ENCODE measurements at places on chromosomes 11 and 22. TPM values are rescaled to one million over a fixed set of nuclear protein-coding genes. Genes with fewer than 3 reads are reported as not detected.

- DNase-seq, result no peak
These were observed 126.2 kb upstream of the SERPIND1 start for GRCh38 chr22:20647586-20648305.

RNF121 gene
- total RNA-seq, result 29.5 TPM

DNA sequence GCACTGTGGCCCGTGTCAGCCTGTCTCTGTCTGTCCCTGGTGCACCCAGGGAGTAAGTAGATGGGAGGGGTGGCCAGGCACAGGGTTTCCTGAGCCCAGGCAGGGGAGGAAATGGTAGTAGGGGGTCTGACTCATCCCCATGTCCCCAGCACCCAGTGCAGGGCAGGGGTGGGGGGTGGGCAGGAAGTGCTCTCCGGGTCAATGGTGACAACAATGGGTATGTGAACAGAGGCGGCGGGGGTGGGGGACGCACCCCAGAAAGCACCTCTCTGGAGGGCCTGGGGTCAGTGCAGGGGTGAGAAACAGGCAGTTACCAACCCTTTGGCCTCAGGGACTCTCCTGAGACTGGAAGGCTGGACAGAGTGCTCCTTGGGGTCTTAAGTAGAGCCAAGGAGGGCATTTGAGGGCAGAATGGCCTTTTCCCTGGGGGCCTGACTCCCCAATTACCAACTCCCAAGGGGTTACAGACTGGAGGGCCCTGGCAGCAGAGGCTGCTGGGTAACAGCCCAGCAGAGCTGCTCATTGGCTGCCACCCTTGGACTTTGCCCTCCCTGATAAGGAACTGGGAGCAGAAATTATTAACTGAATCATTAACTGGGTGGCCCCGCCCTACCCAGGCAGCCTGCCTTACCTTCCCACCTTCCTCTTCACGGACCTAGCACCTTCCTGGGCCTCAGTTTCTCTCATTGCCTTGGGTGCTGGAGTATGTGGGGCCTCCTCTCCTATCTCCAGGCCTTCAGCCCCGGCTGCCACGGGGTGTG, 4.2 kb downstream of the MYRF start:
- peak; percentile 77 for DNase-seq

ARHGAP42 gene
- 44.8 TPM for total RNA-seq

DNA sequence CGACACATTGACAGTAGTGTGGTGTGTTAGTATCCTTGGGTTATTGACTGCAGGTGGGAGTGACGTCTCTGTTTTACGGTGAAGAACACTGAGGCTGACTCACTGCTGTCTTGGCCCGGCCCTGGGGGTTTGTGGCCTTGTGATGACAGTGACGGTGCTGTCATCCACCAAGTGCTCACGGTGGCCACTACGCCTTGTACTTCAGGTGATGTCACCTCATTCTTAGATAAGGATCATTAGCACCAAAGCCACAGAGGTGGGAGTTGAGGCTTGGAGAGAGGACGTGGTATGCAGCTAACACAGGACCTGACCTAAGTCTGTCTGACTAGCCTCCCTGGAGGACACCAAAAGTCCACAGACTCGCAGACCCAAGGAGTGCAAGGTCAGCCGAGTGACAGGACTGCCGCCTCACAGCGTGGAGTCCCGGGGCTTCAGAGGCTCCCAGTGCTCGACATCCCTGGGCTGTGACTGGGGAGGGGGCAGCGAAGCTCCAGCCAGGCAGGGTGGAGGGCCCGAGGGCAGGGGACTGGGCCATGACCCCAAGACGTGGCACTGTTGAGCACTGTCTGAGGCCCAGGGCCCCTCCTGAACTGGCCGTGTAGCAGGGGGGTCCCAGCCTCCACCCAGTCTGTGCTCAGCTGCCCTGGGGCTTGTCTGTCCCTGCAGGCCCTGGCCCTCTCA, 56.5 kb downstream of the NAT10 start:
- DNase-seq, result no peak

DNA sequence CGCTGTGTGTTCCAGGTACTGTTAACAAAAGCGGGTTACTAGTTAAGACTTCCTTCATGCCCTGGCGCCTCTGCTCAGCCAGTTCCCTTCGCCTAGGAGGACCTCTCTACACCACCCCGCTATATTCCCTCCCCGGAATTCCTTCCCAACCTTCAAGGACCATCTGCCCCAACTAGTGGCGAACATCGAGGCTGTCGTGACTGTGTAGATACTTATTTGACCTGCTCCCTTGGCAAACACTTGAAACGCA, 450 bp upstream of the BCL2L13 start:
- DNase-seq, result no peak

DNA sequence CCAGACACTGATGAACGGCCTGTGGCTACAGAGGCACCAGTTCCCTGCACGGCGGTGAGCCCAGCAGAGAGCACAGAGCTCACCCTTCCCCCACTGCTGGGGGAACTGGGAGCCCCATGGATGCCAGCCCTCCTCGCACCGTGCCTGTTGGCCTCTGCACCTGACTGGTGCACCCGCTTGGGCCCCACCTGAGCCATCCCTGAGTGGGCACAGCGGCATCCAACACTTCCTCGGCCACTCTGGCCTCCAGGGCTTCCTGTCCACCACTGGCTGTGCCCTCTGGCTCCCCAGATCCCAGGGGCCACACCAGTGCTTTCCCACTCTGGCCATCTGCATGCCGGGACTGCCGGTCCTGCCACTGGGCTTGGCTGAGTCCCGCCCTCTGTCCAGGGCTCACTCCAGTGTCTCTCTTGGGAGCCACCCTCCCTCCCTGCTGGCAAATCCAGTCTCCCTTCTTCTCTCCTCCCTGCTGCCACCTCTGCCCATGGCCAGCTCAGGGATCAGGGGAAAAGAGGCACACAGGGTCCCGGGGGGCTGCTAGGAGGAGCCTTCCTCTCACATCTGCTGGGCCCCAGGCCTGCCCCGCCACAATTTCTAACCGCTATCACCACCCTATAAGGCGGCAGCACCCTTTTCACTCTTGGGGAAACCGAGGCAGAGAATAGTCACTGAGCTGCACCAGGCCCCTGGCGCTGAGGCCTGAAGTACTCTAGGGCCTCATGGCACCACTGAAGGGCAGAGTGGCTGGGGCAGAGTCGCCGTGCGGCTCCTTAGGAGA, 33.0 kb downstream of the GNB1L start:
- no peak for DNase-seq

KRTAP5-1 gene
- total RNA-seq, result not detected

- peak; percentile 29 for DNase-seq
These were observed 875 bp upstream of the STT3A start for GRCh38 chr11:125591649-125592304.

DNA sequence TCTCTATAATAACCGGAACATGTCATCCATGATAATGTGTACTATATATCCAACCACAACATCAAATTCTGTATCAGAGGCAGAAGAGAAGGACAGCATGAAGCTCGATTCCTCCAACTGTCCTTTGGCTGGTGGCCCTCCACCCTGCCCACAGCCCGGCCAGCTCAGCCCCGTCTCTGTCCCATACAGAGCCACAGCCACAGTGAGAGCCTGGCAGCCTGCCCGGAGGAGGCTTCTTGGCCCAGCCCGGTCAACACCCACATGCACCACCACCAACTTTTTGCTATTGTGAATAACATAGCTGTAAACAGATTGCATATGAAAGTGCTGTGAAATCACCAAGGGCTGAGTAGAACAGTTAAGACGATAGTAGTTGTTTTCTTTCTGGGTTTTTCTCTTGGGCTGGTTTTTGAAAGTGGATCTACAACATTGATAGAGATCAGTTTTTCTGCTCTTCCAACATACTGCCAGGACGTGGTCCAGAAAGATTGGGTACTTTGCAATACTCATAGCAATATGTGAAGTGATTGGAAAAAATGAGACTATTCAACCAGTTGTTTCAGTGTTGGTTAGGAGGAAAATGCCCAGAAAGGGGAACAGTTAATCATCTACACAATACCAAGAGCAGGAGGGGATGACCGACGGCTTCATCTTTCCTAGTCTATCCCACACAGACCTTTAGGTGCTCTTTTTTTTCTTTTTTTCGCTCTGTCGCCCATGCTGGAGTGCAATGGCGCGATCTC, 6.9 kb upstream of the TUBA8 start:
- no peak for DNase-seq

DNA sequence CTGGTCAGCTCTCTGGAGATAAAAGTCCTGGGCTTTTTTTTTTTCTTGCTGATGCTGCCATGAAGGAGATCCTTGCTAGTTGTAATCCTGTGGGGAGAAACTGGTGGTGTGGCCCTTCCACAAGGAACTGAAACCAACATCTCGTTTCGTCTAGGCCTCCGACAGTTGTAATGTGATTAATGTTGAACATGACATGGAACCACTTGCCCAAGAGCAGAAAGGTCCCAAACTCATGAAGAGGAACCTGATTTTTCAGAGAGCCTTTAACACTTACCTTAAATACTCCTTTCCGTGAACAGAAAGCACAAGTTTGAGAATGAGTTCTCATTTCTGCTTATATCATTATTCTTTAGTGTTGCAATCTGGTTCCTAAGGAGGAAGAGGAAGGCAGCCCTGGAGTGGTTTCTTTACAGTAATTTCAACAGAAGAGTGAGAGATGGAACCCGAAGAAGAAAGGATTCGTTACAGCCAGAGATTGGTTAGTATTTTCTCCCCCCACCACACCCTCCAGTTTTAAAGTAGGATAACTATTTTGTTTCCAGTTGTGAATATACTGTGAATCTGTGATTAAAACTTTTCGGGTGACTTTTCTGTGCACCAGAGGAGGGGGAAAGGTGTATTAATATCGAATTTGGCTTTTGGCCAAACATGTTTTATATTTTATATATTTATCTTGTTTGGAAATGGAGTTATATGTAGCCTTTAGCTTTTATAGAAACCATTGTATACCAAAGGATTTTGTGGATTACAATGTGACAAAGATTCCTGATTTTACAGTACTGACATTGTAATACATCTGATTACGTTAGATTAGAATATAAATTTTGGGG, 2.0 kb downstream of the KDM2A start:
- no peak for DNase-seq

- no peak for DNase-seq
These were observed 22.6 kb downstream of the GDPD4 start for GRCh38 chr11:77278595-77279506.

- DNase-seq, result peak; percentile 91
These were observed 1.0 kb upstream of the EPS8L2 start for GRCh38 chr11:704781-705645.

- DNase-seq, result no peak
These were observed 3.1 kb upstream of the ADM start for GRCh38 chr11:10301656-10302358.

GRCh38 chr22:40534379-40535188, 101.9 kb downstream of the MRTFA start:
- DNase-seq, result no peak

GRCh38 chr11:128324531-128325141, 262.7 kb downstream of the ETS1 start:
- DNase-seq, result no peak

KRTAP5-10 gene
- total RNA-seq, result 0.58 TPM

GRCh38 chr11:83938148-83938547, 652.0 kb upstream of the CCDC90B start:
- no peak for DNase-seq

PLAAT5 gene
- total RNA-seq, result 0.21 TPM

TMEM191C gene
- 3.3 TPM for total RNA-seq

- DNase-seq, result no peak
These were observed 1019.4 kb downstream of the BRD1 start for GRCh38 chr22:48808038-48808960.

DNA sequence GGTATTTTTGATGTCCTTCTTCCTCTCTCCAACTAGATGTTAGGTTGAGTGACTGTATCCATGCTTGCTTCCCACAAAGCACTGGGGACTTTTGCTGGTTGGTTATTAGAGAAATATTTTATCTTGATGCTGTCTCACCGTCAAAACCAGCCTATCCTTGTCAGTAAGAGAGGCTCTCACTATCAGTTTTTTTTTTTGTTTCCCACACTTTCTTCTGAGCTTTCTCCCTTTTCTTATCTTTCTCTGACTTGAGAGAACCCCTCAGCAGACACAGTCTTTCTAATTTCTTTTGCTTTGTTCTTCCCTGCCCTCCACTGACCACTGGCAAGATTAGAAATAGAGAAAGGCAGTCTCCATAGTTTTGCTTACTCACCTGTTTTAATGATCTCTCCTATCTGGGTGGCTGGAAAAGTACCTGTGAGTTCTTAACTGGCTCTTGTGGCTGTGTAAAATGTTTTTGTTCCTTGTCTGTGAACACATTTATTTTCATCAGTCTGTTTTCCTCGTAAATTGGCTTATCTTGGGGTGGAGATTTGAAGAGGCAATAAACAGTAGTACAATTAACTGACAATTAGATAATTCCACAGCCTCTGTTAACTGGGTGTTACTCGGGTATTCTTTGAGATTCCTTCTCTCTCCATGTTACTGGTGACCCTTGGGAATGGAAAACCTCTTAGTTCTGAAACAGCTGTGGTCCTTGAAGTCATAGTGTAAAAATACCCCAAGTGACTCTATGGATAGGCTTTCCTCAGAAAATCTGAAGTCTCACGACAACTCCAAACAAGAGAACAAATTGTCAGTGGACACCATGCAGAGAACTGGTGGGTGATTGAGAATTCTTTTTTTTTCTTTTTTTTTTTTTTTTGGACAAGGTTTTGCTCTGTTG, at the start of gene NXPE1:
Gene NXPE1 (minus strand): TSS at position 457 of the 886 bp plus-strand sequence. CDS start 8,680 bp downstream, outside the sequence.
- no peak for DNase-seq

GRCh38 chr11:70697701-70698100, 299.4 kb downstream of the CTTN start:
- no peak for DNase-seq

DNA sequence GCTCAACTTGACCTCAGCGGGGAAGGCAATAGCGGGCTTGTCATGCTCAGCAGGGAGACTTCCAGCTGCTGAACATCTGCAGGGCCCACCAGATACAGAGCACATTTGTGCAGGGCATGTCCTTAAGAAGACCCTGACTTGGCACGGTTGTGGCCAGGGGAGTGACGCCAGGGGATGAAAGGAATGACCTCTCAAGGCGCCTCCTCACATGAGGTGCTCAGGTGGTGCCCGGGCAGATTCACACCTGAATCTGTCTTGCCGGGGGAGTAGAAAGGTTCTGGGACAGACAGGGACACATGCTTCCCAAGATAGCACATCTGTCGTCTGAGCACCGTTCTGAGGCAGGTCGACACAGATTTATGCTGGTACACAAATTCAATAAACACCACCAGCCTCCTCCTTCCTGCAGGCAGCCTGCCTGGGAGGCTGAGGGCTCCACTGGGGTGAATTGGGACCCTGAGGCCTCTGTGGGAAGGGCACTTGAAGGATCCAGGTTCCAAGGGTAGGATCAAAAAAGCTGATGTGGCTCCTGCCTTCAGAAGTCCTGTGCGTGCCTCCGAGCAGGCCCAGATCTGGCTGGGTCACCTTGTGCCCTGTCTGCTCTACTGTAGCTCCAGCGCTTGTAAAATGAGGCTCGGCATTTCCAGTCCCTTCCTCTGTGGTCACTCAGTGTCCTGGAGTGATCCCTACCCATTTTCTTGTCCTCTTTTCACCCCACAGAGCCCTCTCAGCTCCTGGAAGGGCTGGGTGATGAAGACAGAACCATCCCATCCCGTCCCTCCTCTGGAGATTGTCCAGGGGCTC, 49.6 kb upstream of the NECTIN1 start:
- DNase-seq, result no peak

MFNG gene
- 10.4 TPM for total RNA-seq

- DNase-seq, result peak; percentile 26
These were observed 37.8 kb downstream of the SLC5A1 start for GRCh38 chr22:32080904-32081303.

TUB gene
- total RNA-seq, result 0.89 TPM

GRCh38 chr11:4180441-4181183, 86.0 kb downstream of the RRM1 start:
- no peak for DNase-seq

GRCh38 chr22:35591714-35592417, 25.3 kb downstream of the MB start:
- no peak for DNase-seq

Data from left colon (tissue), 2 donors.